ENCODE measurements at places on chromosomes 7 and 10. TPM values are rescaled to one million over a fixed set of nuclear protein-coding genes. Genes with fewer than 3 reads are reported as not detected.

Gene SH2B2
- polyA plus RNA-seq, result 2.3 TPM

Gene PHKG1
- polyA plus RNA-seq, result 1.0 TPM

Gene ADRA2A
- polyA plus RNA-seq, result 0.65 TPM

GRCh38 chr10:132459301-132460003 lies 62.5 kb downstream of the PWWP2B start:
- H3K27me3 ChIP-seq, result peaks cover 10% of the 10 kb centered on the region
- H3K36me3 ChIP-seq, result no peaks in the 10 kb centered on the region
- peak overlapping the region; percentile 29 for H3K27ac ChIP-seq
- DNase-seq, result peak; percentile 63

- H3K27ac ChIP-seq, result no peak overlapping the region
- H3K36me3 ChIP-seq, result no peaks in the 10 kb centered on the region
- H3K4me1 ChIP-seq, result peaks cover 23% of the 10 kb centered on the region
Measured at GRCh38 chr10:113953505-113954272, 90.0 kb upstream of the ADRB1 start.

DNA sequence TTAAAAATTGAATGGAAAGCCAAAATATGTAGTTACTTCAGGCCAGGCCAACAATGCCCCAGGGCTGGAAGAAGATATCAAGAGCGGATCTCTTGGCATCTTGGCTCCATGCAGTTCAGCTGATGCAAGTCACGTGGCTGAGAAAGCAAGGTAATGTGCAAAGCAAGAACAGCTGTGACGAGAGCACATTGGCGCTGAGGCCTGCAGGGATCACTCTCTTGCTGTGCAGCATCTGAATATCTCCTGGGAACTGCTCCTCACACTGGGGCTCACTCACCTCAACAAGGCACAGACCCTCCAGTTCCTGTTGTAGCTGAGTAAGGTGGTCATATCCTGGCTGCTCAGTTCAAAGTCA lies 14.0 kb downstream of the AKR1B1 start:
- H3K36me3 ChIP-seq, result peaks cover 100% of the 10 kb centered on the region
- H3K4me3 ChIP-seq, result no peak overlapping the region
- H3K27ac ChIP-seq, result no peak overlapping the region
- no peak for DNase-seq

GRCh38 chr10:8670461-8670860 lies 616.0 kb downstream of the GATA3 start:
- no peak overlapping the region for H3K27ac ChIP-seq
- DNase-seq, result no peak
- H3K36me3 ChIP-seq, result no peaks in the 10 kb centered on the region
- H3K4me3 ChIP-seq, result no peak overlapping the region
- no peaks in the 10 kb centered on the region for H3K4me1 ChIP-seq

DNA sequence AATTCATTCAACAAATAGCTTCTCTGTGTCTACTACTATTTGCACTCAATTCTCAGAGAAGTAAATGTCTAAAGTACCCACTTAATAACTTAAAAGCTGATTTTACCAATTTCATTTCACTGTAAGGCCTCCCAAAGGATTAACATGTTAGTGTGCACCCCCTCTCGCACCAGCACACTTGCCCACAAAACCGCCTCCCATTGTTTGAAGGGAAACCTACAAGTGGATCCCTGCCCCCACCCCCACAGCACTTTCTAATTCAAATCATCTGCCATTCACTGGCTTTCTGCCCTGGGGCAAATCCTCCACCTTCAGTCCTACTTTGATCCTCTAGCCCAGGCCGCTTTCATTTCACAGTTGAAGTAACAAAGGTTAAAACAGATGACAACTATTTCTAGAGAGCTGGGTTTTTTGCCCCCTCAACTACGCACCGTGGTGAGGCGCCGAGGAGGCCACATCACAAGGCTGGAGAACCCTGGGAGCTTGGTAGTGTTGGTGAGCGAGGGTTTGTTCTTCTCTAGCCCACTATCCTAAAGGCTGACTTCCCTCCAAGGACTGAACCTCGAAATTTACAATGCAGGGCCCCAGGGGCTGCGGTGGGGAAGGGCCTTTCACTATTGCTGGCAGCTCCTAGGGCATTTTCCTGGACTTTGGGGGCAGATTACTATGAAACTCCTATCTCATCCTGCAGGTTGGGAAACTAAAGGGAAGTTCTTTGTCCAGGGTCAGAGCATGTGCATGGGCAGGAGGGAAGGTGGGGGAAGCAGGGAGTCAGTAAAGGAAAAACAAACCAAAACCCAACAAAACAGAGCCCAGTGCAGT lies 517.4 kb upstream of the ZMIZ1 start:
- H3K4me1 ChIP-seq, result peaks cover 7% of the 10 kb centered on the region
- H3K27ac ChIP-seq, result peak overlapping the region; percentile 66
